ENCODE measurements at places on chromosomes 4 and X.

DNA sequence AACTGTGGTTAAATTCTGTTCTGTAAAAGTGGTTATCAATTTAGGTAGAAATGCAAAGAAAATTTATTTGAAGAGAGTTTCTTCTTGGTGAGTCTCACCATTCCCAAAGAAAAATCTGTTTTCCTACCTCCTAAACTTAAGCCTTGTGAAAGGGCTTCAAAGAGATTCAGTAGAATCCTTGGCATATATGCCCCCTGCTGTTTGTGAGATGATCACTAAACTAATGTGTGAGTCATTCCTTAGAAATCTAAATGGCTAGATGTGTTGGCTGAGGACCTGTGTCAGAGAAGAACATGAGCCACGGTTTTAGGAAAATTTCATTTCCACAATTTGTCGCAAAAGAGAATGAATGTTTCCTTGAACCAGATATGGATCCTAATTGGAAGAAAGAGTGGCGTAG lies 260.9 kb downstream of the SLC7A11 start:
- DNase-seq, result no peak

DNA sequence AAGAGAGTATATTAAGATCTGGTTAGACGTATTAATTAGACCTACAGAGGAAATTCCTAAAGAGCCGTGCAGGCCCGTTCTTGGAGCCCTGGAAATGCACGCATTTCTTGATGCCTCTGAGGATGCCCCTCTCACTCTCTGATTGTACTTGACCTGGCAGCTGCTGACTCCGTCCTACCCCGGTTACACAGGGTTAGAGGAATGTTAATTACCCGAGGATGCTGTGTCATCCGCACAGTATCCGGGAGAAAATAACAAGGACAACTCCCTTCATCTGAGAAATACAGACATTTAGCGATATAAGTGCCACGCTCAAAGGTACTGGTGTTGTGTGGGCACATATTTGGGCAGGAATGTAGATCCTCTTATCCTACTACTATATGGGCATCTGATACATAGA lies 404.6 kb upstream of the FAT1 start:
- no peak for DNase-seq

DNA sequence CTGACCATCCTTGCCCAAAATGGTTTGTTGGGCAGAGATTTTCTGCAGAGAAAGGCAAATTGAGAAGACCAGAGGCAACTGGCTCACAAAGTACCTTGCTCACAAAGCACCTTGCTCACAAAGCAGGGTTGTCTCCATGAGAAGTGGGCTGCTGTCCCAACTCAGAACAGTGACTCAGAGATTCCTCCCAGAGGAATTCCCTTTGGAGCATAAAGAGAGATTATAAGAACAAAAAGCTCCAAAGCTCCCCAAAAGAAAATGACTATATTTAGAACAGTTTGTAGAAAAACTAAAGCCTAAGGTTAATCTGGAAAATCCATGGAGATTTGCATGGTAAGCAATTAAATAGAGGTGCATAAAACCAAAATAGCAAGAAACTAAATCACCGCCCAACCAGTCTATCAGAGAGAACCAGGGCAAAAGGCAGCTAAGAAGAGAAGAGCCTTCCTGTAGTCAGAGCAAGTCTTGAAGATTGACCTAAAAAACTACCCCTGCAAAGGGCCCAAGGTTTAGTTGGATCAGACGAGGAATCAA lies 731.4 kb downstream of the FAT4 start:
- no peak for DNase-seq

DNA sequence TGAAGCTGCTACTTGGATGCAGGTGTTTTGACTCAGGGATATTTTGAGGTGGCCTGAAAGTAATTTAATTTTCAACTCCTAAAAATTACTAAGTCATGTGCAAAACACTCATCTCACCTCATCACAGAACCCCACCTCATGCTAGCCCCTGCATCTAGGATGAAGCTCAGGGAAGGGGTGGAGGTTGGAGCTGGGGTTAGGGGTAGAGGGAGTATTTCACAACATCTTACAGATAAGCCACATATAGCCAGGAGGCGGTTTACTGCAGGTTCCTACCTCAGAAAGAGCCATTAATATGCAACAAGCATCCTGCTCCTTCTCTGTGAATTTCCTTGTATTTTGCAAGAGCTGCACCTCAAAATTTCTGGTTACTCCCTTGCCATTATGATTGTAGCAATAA lies 70.5 kb upstream of the TSPAN5 start:
- no peak for DNase-seq

- DNase-seq, result no peak
Observed at GRCh38 chrX:131317326-131317725, 28.2 kb upstream of the IGSF1 start.

- no peak for DNase-seq
Observed at GRCh38 chrX:74449322-74449936, 28.1 kb downstream of the SLC16A2 start.

DNA sequence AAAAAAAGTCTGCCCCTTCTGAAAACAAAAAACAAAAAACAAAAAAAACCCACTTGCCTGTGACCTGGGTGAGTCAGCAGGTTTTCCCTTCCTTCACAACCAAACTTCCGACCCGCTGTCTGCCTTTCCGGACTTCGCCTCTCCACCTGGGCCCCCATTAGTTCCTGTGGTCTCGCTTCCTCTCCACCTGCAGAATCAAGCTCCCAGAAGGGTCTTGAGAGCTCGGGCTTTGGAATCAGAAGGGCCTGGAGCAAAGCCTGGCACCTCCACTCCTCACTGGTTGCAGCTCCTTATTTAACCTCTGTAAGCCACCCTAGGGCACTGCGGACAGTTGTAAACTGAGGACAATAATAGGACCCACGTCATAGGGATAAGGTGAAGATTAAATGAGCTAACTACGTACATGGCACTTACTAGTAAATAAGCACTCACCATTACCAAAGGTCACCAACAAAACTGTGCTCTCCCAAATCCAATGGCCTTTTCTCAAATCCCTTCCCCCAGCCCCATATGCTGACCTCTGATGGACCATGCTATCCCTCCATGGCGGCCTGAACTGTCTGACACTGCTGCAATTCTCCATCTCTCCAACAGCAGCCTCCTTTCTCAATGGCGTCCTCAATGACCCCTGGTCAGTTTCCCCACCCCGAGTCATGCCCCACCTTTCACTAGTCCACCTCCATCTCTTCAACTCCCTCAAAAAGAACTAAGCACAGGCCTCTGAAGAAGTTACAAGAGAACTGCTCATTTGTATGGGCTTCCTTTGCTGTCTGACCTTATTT lies 64.2 kb downstream of the IRF2 start:
- DNase-seq, result no peak

Measured in hypothalamus (tissue), 51 donors.